ENCODE measurements at places on chromosomes 3 and 15.

DNA sequence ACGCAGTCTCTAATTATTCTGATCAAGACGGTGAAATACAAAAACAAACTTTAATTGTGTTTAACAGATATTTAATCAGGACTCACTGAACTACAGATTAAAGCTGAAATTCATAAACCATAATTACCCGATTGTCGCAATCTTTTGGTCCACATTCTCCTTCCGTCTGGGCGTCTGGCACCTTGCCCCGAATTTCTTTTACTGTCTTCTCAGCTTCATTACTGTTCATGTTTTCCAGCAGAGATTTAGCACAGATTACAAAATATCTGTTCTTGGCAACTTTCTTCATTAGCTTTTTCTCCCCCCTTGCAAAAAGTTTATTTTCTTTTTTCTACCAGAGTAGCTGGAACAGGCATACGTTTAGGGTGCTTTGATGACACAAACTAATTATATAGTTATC lies 271.4 kb downstream of the TIGIT start:
- peak; percentile 35 for DNase-seq

DNA sequence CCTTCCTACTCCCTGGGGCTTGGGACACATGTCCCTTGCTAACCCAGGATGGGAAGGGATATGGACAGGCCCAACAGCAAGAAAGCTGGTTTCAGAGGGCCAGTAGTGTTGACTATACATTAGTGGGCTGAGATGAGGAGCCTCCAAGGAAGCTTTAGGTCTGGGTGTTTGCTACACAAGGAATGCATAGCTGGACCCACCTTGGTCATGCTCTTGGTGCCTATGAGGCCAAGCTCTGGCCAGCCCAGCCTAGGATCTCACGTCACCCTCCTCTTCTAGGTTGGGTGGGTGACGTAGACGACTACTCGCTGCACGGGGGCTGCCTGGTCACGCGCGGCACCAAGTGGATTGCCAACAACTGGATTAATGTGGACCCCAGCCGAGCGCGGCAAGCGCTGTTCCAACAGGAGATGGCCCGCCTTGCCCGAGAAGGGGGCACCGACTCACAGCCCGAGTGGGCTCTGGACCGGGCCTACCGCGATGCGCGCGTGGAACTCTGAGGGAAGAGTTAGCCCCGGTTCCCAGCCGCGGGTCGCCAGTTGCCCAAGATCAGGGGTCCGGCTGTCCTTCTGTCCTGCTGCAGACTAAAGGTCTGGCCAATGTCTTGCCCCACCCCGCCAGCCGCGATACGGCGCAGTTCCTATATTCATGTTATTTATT lies 653 bp upstream of the WDR6 start:
- DNase-seq, result peak; percentile 51

- DNase-seq, result no peak
Measured at GRCh38 chr3:164883171-164883570, 195.1 kb downstream of the SI start.

DNA sequence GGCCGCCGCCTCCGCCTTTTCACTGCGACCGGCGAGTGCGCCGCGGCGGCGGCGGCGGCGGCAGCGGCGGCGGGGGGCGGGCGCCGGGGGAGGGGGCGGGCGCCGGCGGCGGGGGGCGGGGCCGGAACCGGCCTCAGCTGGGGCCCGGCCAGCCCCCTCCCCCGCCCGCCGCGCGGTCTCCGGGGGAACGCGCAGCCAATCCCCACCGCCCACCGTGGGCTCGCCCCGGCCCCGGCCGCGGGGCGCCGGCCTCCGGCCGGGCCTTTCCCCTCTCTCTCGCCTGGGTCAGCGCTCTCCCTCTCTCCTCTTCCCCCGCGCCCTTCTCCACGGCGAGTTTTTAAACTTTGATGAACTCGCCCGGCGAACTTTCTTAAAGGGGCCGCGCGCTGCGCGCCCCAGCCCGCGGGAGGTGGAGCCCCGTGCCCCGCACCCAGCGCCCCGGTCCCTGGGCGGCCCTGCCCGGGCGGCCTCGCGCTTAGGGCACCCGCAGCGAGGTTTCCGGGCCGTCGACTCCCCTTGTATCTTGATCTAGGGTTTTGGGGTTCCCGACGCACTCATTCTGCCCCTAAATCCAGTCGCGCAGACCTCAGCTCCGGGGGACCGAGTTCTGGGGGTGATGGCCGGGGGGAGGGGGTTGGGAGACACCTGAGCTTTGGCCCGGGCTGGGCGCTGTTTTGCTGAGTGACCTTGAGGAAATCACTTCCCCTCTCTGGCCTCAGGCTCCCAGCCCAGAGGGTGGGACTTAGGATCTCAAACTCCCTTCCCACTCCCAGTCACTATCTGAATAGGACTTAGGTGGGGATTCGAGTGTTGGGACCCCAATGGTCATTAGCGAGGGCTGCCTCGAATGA lies at the start of gene RBPMS2:
RBPMS2 (minus strand) TSS at position 39 of the 851 bp plus-strand sequence. CDS start 270 bp downstream, outside the sequence.
- DNase-seq, result no peak

- DNase-seq, result no peak
Measured at GRCh38 chr3:189344996-189345395, 173.2 kb downstream of the TPRG1 start.

DNA sequence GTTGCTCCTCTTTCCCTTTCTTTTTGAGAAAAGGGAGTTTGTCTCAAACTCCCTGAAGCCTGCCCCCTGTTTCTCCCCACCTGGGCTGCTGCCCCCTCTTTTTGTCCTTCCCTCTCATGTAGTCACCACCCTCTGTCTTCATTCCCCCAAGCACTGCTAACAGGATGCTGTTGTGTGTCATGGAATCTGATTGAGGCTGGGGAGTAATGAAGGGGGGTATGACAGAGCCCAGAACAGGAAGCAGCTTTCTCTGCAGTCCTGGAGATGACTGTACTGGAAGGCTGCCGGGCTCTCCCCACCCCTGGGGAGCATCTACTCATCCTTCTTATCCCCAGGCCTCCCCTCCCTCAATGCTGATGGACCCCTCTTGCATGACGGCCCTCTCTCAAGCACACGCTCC lies 181.6 kb downstream of the ABHD5 start:
- peak; percentile 95 for DNase-seq

- DNase-seq, result no peak
Measured at GRCh38 chr3:48232232-48232631, 8.7 kb upstream of the ZNF589 start.

DNA sequence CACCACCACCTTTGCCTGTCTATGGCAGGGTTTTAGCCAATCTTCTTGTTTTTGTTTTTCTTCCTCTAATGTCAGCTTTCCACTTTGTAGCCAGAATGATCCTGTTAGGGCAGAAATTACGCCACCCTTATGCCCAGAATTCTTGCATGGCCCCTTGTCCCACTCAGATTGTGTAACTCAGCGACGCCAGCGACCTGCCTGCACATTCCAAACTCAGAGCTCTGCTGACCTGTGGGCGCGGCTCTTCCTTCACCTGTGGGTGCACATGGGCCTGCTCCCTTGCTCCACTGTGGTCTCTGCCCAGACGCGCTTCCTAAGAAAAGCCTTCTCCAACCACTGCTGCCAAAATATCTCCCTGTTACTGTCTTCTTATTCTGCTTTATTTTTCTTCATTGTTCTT lies 45.0 kb downstream of the MED12L start:
- DNase-seq, result no peak

DNA sequence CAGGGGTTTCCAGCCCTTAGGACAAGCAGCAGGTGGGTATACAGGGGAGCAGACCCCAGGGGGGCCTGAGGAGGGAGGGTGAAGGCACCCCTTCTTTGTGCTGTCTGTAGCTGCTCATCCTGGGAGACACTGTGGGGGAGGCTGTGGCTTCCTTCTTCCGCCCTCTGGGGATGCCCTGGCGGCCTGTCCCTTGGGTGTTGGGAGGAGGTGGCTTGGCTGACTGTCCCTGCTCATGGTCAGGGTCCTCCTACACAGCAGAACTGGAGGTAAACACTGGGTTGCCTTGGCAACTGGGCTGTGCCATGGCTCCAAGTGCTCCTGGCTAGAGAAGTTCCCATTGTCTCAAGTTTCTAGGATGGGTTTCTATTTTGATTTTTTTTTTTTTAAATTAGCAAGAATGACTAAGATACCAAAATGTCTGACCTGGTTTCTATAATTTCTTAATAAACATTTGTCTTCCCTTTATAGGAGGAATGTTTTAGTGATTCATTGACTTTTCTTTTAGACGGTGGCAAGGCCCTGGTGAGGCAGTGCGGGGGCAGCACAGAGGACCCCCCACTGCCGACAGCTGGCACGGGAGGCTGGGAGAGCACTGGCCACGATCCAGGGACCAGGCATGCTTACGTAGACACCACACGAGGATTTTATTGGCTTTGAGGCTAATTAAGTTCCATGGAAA lies 12.4 kb downstream of the KLF13 start:
- DNase-seq, result peak; percentile 85

DNA sequence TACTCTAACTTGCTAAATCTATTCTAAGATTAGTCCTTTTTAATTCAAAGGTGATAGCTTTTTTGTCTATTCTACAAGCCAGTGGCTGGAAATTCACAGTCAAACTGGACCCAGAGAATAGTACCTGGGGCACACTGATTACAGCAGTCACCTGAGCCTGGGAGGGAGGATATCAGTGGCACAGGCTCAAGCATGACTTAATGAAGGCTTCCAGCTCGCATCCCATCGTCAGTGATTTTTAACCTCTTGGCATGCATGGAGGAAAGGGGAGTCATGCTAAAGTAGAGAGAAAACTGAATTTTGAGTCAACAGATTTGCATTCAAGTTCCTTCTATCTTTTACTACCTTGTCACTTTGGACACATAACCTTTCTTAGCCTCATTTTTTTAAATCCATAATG lies 24.8 kb downstream of the GOLIM4 start:
- no peak for DNase-seq

DNA sequence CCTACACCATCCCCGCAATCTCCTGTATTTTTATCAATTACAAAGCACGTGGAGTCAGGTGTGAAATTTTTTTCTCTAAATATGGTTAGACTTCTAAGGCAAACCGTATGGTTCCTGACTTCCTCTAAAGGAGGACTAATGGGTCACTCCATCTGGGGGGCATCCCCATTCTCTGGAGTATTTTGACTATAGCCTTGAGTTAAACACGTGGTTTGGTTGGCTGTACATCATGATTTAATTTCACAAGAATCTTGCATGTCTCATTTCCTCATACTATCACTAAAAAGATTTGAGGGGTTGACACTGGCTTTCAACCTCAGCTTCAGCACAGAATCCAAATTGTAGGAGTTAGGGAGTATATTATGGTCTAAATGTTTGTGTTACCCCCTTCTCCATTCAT lies 25.3 kb upstream of the ZNF770 start:
- peak; percentile 47 for DNase-seq

GRCh38 chr3:49652903-49653415 lies 21.2 kb upstream of the APEH start:
- no peak for DNase-seq

GRCh38 chr3:194554473-194555123 lies 67.8 kb upstream of the ATP13A3 start:
- no peak for DNase-seq

DNA sequence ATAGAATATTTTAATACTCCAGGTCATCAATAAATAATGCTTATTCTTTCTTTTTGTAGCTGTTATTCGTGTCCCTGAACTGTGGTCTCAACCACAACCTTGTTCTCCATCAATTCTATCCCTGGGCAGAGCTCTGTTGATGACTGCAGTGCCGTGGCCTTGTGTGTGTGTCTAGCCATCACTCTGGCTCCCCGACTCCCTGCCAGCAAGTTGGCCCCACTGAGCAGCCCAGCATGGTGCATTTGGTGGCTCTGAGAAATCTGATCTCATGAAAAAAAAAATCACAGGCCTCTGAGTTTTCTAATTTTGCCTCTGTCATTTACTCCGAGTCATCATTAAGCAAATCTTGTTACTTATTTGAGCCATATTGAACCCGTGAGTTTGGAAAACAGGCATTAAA lies 164.7 kb downstream of the GOLGA6L6 start:
- DNase-seq, result no peak

- no peak for DNase-seq
Measured at GRCh38 chr3:52983336-52983807, 62.5 kb downstream of the SFMBT1 start.

- no peak for DNase-seq
Measured at GRCh38 chr3:99373088-99373845, 265.1 kb upstream of the COL8A1 start.

Measured in fibroblast of mammary gland (primary cell).